Endodermal cell (in vitro differentiated cells): ENCODE measurements at places on chromosomes 16 and 17.
A peak's percentile ranks its signal among the peaks of the same experiment; 100 is the strongest.

- DNase-seq: peak; percentile 91
Measured at GRCh38 chr17:63476459-63476853, 405 bp upstream of the ACE start.

- peak; percentile 64 for DNase-seq
Measured at GRCh38 chr17:77323413-77324171, 182.8 kb downstream of the SEC14L1 start.

GRCh38 chr17:44930667-44931066 is 15.4 kb upstream of the GFAP start:
- peak; percentile 38 for DNase-seq

- no peak for DNase-seq
Measured at GRCh38 chr17:57433452-57433851, 177.1 kb downstream of the MSI2 start.

GRCh38 chr17:31433811-31434726 is 42.6 kb downstream of the RAB11FIP4 start:
- no peak for DNase-seq

GRCh38 chr16:11615748-11616447 is 29.2 kb upstream of the LITAF start:
- peak; percentile 79 for DNase-seq

GRCh38 chr17:63701868-63702720 is 2.2 kb upstream of the LIMD2 start:
- DNase-seq: peak; percentile 53

DNA sequence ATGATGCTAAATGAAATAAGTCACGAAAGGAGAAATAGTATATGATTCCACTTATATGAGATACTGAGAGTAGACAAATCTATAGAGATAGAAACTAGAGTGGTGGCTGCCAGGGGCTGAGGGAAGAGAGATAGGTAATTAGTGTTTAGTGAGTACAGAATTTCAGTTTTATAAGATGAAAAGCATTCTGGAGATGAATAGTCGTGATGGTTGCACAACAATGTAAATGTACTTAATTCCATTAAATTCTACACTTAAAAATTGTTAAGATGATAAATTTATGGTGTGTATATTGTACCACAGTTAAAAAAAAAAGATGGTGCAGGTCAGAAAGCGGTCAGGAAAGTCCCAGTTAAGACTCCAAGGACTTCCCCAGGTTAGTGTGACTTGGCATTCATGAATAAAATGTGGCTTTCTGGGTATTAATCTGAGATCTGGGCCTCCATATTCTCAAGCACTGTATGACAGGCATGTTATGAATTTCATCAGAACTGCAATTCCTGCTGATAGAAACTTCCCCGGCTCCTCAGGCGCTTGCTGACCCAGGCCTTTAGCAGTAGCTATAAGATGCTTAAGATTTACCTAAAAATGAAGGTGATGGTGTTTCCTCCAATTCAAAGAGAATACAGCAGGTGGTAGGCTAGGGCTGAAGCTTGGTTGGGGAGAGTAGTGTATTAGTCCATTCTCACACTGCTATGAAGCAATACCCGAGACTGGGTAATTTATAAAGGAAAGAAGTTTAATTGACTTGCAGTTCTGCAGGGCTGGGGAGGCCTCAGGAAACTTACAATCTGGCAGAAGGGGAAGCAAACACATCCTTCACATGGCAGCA is 115.3 kb upstream of the SOX9 start:
- no peak for DNase-seq

- DNase-seq: no peak
Measured at GRCh38 chr17:53719229-53719628, 103.5 kb upstream of the KIF2B start.

DNA sequence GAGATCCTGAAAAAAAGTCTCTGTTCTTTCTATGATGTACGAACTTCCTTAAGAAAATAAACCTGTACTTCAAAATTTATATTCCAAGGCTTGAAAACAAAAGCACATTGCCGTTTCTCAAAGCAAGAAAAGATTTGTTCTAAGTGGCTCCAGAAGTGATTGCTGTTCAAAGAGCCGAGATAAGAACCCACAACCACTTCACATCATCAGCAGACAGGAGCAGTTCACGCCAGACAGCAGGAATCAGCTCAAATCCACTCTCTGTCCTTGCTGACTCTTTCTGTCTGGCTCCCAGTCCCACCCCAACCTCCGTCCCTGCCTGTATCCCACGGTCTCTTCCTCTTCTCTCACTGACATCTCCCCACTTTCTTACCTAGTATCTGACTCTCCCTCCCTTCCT is 85.0 kb upstream of the MYOCD start:
- no peak for DNase-seq

- no peak for DNase-seq
Measured at GRCh38 chr17:60296177-60296576, 95.8 kb downstream of the USP32 start.

DNA sequence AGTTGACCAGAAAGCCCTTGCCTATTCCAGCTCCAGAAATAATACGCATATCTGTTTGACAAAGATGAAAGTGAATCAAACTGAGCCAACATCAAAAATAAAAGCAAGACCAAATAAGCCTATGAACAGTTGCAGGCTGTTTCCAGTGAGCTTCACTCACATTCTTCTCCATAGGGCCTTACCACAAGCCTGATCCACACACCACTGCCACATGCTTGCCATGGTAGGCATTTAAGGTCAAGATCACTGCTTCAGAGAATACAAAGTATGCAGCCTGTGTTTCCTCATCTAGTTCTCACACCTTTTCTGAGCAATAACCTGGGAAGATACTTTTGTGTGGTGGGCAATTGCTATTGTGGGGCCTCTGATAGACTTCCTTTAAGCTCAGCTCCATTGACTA is 1060.2 kb downstream of the CDH11 start:
- no peak for DNase-seq

GRCh38 chr16:75837264-75837663 is 111.0 kb upstream of the CPHXL start:
- no peak for DNase-seq

DNA sequence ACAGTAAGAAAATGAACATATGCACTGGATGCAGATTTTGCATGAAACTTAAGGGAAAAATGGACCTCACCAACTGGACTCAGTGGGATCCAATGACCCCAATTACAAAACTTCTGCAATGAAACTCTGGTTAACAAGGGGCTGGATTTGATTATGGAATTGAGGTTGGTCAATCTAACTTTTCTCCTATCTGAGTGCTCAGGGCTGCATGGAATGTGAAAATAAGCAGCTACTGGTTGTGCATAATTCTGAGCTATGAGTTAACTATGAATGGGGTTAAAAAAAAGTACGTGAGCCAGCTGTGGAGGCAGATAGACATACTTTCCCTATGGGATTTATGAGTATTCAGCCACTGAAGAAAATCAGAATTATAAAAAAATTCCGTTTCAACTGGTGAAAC is 9.2 kb downstream of the FAM20A start:
- DNase-seq: no peak

DNA sequence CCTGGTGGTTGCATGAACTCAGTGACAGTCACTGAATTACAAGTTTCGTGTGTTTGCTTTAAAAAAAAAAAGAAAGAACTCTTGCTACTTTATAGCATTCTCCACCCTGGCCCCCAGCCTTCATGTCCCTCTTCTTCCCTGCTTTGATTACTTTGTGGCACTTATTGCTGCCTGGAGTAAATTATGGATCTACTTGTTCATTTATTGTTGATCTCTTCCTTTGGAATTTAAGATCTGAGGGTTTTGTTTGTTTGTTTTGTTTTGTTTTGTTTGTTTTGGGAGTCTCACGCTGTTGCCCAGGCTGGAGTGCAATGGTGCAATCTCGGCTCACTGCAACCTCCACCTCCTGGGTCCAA is 126.5 kb downstream of the ABCC6 start:
- DNase-seq: no peak

DNA sequence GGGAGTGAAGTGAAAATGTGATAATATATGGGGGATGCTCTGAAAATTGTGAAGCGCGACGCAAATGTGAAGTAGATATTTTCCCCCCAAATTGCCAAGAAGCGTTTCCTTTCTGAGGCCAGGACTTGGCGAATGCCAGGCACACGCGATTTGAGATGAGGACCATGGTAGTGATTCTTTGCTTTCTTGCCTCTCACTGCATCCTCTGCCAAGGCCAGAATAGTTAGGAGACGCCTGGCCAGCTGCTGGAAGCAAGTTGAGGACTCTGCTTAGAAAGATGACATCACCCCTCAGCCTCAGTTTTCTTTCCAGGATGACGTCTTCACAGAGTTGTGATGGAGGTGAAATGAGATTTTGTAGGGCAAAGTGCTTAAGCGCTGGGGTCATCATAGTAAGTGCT is 25.9 kb downstream of the PIPOX start:
- no peak for DNase-seq

- no peak for DNase-seq
Measured at GRCh38 chr16:4097826-4098240, 18.4 kb downstream of the ADCY9 start.

GRCh38 chr16:57889522-57889921 is 81.4 kb downstream of the CNGB1 start:
- DNase-seq: no peak

DNA sequence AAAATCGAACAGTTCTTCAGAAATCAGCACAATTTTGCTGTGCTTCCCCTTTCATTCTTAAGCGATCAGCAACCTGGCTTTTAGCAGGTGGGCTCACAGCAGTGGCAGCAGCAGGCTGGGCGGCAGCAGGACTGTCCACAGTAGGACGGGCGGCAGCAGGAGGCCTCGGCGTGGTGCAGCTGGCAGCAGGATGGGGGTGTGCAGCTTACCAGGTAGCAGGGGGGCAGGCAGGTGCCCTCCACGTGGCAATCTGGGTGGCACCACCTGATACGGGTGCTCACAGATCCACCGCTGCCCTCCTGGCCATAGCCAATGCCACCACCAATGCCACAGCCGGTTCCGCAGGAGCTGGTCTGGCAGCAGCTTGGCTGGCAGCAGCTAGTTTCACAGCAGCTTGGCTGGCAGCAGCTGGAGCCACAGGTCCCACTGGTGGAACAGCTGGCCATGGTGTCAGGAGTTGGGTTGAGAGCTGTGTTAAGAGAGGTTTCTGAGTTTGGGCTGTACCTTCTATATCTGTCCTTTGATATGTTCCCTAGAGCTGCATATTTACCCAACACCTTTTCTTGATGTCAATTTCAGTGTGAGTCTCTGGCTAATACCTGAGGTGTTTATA is at the start of gene KRTAP1-4:
Gene KRTAP1-4 (minus strand): TSS at position 563 of the 613 bp plus-strand sequence. CDS start 117 bp downstream, at position 446.
- no peak for DNase-seq

DNA sequence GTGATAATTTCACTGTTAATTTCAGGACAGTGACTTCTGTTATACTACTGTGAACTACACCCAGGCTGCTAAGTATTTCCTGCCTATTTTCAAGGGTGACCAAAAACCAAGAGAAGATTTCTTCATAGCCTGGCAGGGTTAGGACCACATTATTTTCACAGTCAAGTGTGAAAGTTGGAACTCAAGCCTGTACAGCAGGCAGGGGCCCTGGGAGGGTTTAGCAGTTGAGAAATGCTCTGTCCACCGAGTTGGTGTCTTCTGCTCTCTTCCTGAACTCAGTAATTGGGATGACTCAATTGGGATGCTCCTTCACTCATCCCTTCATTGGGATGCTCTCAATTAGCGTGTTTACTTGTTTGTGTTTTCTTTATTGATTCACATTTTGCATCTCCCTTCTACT is 347.3 kb upstream of the CDH11 start:
- DNase-seq: no peak

DNA sequence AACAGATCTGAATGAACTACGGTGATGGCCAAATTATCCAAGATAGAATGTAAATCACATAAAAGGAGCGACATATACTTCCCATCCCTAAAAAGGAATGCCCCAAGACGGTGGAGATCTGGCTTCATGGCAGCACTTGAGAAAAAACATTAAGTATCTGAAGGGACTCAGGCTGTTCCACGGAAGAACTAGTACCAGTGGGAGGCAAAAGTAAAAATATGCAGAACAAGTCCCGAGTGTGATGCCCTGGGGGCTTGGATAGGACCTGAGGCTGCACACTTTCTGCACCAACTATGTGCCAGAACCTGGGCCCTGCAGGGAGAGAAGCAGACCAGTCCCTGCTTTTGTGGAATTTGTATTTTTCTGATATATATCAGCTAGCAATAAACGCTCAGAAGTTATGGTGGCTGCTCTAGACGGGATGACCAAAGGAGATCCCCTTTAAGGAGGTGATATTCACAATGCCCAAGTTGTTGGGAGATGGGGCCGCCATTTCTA is 539 bp upstream of the CKLF start:
- no peak for DNase-seq

- peak; percentile 93 for DNase-seq
Measured at GRCh38 chr17:33292201-33292980, 704 bp downstream of the ASIC2 start.

- DNase-seq: no peak
Measured at GRCh38 chr17:33019161-33019890, 27.7 kb downstream of the SPACA3 start.

GRCh38 chr16:57889960-57890751 is 80.8 kb downstream of the CNGB1 start:
- DNase-seq: no peak

- no peak for DNase-seq
Measured at GRCh38 chr17:29649359-29649758, 26.6 kb upstream of the CORO6 start.

- no peak for DNase-seq
Measured at GRCh38 chr16:19805459-19806162, 79.0 kb downstream of the GPRC5B start.

- DNase-seq: no peak
Measured at GRCh38 chr17:45704251-45704650, 79.9 kb upstream of the CRHR1 start.

DNA sequence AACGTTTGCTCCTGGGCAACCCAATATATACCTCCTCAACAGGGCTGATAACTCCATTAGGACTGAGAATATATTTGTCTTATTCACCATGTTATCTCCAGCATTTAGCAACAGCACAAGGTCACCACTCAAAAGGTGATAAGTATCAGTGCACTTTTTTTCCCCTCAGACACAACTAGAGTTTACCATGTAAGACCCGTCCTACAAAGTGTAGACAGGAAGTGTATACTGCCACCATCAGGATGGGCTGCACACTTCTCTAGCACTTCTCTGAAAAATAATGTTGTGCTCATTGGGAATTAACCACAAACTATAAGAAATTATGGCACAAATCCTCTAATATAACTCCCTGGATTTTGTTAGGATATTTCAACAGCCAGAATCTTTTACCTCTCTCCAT is 5.7 kb upstream of the VAT1L start:
- DNase-seq: no peak

- no peak for DNase-seq
Measured at GRCh38 chr16:11229906-11230305, 26.1 kb downstream of the SOCS1 start.

DNA sequence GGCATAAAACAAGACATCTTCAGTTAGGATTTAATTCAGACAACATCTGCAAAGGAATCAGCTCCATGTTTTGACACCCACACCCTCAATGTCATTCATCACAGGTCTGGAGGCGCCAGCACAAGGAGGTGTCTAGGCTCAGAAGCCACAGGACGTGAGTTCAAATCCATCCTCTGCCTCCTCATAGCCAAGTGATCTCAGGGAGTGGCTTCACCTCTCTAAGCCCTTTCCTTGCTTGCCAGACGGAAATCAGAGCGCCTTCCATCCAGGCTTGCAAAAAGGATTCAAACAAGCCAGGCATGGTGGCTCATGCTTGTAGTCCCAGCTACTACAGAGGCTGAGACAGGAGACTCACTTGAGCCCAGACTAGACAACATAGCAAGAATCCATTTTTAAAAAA is 84.6 kb downstream of the GSG1L start:
- no peak for DNase-seq
